ENCODE measurements at places on chromosomes 4 and X.

- DNase-seq = no peak
Measured at GRCh38 chr4:1416948-1417260, 10.7 kb upstream of the NKX1-1 start.

- no peak for DNase-seq
Measured at GRCh38 chrX:129158505-129158904, 364.8 kb downstream of the SMARCA1 start.

DNA sequence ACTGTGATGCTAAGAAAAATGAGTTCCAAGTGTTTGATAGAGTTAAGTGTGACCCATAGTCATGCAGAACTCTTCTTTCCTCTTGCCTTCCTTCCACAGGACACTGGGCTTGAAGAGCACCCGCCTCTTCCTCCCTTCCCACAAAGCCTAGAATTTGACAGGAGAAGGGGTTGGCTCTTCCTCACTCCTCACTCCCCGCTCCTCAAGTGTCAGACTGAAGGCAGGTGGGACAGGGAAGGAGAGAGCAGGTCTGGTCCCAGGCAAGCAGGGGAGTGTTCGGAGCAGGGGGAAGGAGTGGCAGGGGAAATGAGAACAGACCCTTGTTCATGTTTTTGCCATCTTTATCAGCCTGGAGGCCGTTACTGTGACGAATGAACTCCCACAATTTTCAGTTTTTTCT is 10.7 kb downstream of the MAGED2 start:
- DNase-seq = no peak

GRCh38 chr4:108690738-108691137 is 40.3 kb downstream of the OSTC start:
- DNase-seq = no peak

DNA sequence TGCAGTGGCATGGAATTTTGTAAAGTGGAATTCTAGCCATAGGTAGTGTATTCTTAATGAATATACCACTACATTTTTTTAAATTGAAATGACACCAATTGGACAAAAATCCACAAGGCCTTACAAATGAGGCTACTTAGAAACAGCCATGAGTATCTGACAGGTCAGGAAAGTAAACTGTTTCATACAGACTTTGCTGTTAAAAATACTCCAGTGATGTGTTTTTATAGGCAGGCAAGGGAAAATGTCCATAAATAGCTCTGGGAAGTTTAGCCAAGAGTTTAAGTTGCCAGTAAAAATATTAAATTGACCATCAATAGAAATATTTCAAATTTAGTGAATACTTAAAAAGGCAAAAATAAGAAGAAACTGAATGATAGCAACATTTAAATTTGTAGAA is 41.8 kb upstream of the PDLIM5 start:
- no peak for DNase-seq

- no peak for DNase-seq
Measured at GRCh38 chr4:78864405-78865024, 74.7 kb downstream of the PAQR3 start.
